ENCODE measurements at places on chromosomes 11 and 22. TPM values are rescaled to one million over a fixed set of nuclear protein-coding genes. Genes with fewer than 3 reads are reported as not detected.

DNA sequence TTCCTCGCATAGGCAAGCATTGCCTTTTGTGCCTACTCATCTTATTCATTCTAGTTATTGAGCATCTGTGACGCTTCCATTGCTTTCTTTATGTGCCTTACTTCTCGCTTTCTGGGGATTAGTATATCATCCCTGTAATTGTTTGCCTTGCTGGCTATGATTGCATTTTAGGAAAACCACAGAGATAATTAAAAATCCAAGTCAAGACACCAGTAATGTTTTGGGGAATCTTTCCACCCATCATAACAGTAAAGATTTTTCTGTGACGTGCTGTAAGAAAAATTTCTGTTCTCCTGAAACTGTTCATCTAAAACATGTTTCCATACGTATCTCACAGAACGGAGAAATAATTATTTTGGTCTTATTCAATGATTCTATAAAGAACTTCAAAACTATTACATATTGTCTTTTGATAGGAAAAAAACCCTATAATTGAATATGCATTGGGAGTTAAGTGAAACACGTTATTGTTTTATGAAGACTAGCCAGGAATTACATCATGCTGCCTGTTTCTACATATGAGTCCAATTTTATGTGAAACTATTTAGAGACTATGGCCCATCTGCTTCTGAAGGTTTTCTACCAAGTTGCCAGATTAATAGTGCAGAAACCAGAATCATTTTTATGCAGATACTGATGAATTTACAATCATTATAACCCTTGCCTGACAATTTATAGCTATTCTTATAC lies 133.7 kb upstream of the FIBIN start:
- DNase-seq, result peak; percentile 90

GRCh38 chr11:69370984-69371709 lies 77.2 kb downstream of the MYEOV start:
- no peak for DNase-seq

GRCh38 chr11:70732881-70733196 lies 334.5 kb downstream of the CTTN start:
- DNase-seq, result no peak

DNA sequence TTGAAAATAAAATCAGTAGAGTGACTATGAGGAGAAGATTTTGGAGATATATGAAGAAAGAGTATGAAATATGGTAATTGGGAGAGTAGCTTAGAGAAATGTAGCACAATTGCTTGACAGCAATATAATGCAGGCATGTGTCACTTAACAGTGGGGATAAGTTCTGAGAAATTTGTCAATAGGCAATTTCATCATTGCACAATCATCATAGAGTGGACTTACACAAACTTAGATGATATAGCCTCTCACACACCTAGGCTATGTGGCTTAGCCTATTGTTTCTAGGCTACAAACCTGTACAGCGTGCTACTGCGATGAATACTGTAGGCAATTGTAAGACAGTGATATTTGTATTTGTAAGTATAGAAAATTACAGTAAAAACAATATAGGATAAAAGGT lies 573.6 kb downstream of the JRKL start:
- no peak for DNase-seq

DNA sequence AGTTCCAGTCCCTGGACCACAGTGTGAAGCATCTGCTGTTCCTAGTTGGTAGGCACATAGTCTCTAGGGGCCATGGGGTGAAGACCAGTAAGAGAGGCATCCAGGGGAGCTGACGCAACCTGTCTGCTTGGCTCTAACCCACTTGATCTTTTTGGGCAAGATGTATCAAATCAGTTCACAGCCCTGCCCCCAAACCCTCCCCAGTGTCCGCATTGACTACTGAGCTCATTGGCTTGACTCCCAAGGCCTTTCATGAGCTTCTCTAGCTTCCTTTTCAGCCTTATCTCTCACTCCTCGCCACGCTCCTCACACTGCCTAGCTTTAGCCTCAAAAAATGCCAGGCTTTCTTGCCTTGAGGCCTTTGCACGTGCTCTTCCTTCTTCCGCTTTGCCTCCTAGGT lies 29.7 kb upstream of the ABCC8 start:
- DNase-seq, result no peak

- DNase-seq, result no peak
Measured at GRCh38 chr11:75291741-75292140, 51.2 kb downstream of the TPBGL start.

SYT7 gene
- polyA plus RNA-seq, result 3.2 TPM

GRCh38 chr11:118838905-118839553 lies 44.7 kb upstream of the CXCR5 start:
- no peak for DNase-seq

DNA sequence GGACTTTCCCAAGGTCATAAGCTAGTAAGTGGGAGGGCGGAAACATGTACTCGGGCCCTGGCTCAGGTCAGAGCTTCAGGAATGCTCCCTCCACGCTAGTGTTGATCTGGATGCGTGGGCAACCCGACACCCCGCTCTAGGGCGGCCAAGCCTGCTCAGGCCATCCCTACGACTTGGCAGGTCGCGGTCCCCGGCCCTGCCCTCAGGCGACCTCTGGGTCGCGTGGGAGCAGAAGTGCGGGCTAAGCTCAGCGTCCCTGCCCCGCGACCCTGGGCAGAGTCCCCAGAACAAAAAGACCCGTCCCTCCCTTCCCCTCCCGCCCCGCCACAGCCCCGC lies 781 bp upstream of the TEF start:
- peak; percentile 69 for DNase-seq

- no peak for DNase-seq
Measured at GRCh38 chr11:27347359-27348339, 15.4 kb downstream of the CCDC34 start.

FAM118B gene
- polyA plus RNA-seq, result 20.8 TPM

- no peak for DNase-seq
Measured at GRCh38 chr11:67648140-67648795, 2.3 kb downstream of the ACY3 start.

GRCh38 chr11:59208956-59209355 lies 3.8 kb downstream of the MPEG1 start:
- DNase-seq, result no peak

PDGFB gene
- polyA plus RNA-seq, result 16.5 TPM

DNA sequence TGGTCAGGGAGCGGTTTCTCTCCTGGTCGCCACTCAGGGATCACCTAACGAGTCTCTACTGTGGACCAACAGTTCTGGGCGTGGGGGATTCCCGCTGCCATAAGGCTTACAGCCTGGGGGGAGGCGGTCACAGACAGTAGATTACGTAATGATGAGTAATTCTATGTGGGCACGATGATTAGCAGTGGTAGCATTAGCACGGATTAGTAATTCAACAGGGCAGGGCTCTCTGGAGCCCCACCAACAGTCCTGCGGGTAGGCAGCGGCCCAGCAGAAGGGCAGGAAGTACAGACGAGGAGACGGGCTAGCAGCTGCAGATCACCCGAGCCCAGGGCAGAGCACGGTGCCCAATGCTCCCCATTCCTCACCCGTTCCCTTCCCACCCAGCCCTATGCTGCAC lies 3.6 kb downstream of the SHISAL1 start:
- peak; percentile 41 for DNase-seq

DNA sequence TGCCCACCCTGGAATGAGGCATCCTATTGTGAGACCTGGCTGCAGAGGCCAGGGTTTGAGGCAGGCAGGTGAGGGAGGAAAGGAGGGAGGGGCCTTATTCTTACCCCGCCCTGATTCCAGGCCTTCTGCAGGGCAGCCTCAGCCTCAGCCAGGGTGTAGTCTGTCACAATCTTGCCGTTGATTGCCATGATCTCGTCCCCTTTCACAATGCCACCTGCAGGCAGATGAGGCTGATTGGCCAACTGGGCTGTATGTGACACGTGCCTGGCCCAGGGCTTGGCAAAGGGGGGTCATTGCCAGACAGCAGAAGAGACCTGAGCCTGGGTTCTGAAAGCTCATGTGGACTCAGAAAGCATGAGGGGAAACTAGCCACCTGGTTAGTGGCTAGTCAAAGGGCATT lies 21.4 kb upstream of the ABCC8 start:
- no peak for DNase-seq

DNA sequence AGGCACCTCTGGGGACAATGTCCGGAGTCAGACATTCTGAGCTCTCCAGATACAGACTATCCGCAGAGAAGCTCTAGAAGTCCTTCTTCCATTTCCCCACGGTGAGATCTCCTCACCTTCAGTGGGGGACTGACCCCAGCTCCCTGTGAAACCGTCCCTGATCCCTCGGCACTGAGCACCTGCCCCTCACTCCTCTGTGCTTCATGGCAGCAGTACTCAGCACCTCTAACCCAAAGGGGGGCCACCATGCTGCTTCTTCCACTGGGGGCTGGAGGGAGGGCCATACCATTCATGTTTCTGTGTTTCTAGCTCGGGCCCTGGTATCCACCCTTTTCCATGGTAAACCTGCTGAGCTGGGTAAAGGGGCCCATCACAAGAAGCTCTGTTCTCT lies 321.7 kb downstream of the BRD1 start:
- no peak for DNase-seq
